ENCODE measurements at places on chromosomes 4 and X.
A peak's percentile ranks its signal among the peaks of the same experiment; 100 is the strongest.

- DNase-seq, result no peak
Measured at GRCh38 chr4:4781936-4782707, 77.3 kb upstream of the MSX1 start.

DNA sequence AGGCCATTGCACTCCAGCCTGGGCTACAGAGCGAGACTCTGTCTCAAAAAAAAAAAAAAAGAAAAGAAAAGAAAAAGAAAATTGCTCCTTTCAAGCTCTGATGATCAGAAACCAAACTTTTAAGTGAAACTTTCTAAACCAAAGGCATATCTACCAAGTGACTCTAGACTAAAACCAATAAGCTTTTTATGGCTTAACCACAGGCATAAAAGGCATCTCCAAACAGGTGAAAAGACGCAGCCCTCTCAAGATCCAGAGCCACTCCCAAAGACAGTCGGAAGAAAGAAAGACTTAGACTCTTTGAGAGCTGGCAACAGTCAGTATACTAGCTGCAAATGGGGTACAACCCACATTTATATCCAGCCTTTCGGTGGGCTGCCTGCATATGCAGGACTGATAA is 117.1 kb upstream of the AP1S2 start:
- DNase-seq, result no peak

DNA sequence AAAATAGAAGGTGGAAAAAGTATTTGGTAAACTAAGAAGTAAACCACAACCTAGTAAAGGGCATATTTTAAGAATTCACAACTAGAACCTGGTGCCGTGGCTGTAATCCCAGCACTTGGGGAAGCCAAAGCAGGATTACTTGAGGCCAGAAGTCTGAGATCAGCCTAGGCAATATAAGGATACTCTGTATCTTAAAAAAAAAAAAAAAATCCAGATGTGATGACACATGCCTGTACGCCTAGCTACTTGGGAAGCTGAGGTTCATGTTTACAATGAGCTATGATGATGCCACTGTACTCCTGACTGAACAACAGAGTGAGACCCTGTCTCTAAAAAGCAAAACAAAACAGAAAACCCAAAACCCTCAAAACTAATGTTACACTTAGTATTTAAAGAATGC is 294.9 kb upstream of the ZCCHC13 start:
- DNase-seq, result no peak

DNA sequence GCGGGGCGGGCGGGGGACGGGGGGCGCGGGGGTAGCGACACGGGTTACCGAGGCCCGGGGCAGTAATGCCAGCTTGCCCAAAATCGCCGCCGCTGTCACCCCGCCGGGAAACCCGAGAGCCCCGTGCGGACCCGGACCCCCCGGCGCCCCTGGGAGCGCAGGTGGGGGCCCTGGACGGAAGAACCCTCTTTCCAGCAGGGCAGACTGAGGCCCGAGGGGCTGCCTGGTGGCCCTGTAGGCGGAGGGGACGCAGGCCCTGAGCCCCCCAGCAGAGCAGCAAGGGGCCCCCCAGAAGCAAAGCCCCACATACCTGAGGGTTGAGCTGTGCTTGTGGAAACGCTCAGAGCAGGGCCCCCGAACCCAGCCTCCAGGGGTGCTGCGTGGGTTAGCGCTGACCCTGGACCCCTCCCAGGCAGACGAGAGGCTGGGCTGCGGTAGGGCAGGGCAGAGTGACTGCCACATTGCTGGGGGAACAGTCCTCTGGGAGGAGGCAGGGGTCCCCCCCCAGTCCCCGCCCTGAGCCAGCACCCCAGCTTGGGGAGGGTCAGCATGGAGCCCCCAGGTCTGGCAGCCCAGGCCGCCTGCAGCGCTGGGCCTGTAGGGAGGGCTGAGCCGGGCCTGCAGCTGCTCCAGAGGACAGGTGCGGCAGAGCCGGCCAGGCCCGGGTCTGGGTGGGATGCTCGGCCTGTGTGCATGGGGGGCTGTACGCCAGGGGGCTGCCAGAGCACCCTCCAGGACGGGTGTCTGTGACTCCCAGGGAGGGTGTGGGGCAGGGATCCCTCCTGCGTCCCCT is 646 bp downstream of the DOK7 start:
- DNase-seq, result no peak

- no peak for DNase-seq
Measured at GRCh38 chrX:39990388-39990787, 107.4 kb downstream of the BCOR start.

DNA sequence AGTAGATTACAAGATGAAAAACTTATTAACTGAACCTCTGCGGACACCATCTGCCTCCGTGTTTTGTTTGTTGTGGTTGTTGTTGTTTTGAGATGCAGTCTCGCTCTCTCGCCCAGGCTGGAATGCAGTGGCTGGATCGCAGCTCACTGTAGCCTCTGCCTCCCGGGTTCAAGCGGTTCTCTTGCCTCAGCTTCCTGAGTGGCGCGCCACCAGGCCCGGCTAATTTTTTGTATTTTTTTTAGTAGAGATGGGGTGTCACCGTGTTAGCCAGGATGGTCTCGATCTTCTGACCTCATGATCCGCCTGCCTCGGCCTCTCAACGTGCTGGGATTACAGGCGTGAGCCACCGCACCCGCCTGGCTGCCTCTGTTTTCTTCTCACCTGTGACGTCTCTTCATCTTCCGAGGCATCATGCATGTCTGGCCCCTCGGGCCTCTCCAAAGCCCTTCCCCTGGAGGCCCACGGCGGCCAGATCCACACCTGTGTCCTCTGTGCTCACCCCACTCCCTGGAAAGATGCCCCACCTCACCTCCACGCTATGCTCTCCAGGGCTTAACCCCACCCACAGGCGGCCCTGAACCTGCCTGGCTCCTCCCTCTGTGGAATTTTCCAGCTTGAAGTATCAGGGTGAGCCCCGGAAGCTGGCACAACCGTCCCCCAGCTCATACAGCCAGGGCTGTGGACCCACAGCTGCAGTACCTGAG is 77.0 kb upstream of the MXD4 start:
- no peak for DNase-seq

DNA sequence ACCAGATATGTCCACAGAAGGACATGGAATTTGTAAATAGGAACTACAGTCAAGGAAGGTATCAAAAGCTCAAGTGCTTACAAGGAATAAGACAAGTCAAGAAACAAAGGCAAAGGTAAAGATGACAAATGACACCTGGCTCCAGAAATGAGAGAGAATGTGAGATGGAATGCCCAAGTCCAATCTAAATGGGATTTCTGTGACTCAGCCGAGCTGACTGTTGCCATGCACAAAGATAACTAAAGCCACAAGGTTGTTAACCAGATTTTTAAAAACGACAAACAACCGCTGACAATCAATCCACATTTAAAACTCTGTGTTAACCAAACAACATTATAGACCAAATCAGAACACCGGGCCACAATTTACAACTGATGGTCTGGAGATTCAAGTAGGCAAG is 1.1 kb downstream of the NFXL1 start:
- DNase-seq, result peak; percentile 49

GRCh38 chr4:27010334-27010940 is 149.8 kb downstream of the STIM2 start:
- DNase-seq, result peak; percentile 67

DNA sequence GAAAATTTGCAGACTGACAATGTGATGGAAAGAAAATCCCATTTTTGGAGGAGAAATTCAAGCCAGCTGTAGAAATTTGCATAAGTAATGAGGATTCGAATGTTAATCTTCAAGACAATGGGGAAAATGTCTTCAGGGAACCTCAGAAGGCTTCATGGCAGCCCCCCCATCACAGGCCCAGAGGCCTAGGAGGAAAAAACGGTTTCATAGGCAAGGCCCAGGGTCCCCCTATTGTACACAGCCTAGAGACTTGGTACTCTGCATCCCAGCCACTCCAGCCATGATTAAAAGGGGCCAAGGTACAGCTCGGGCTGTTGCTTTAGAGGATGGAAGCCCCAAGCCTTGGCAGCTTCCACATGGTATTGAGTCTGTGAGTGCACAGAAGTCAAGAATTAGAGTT is 303.6 kb upstream of the PCDH7 start:
- no peak for DNase-seq

- no peak for DNase-seq
Measured at GRCh38 chr4:98993419-98994071, 2.0 kb upstream of the METAP1 start.

- DNase-seq, result no peak
Measured at GRCh38 chr4:81789741-81790399, 318.2 kb upstream of the RASGEF1B start.

DNA sequence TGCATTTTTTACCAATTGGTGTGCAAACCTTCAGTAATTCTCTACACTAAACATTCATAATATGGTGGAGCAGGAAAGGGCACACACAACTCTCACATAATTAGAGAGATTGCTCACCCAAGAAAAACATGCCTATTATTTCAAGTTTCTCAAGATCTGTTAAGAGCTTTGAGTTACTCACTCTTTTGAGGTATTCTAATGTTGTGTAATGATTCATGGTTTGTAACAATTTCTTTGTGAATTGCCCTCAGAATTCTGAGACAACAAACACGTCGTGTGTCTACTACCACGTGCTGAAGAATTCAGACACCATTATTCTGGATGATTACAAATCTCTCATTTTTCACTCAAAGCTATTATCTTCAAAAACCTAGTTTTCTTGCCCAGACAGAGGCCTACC is 82.8 kb downstream of the PDGFC start:
- DNase-seq, result no peak

GRCh38 chrX:39602195-39602594 is 495.6 kb downstream of the BCOR start:
- peak; percentile 14 for DNase-seq

- peak; percentile 49 for DNase-seq
Measured at GRCh38 chr4:137510557-137511265, 21.6 kb downstream of the PCDH18 start.

Measured in mesendoderm (in vitro differentiated cells).